ENCODE measurements at places on chromosomes 1 and 21. TPM values are rescaled to one million over a fixed set of nuclear protein-coding genes. Genes with fewer than 3 reads are reported as not detected.

Gene PCP4
- total RNA-seq = not detected

Gene ZNF362
- total RNA-seq = 5.4 TPM

Gene UBE2U
- not detected for total RNA-seq

Gene LCE1C
- total RNA-seq = not detected

Gene LCE1F
- total RNA-seq = not detected
